Activated T-cell treated with anti-CD3 and anti-CD28 coated beads, Interleukin-2, amount 50 U/mL, for 72 hours (primary cell): ENCODE measurements at places on chromosomes 2 and 18. TPM values are rescaled to one million over a fixed set of nuclear protein-coding genes. Genes with fewer than 3 reads are reported as not detected.

DNA sequence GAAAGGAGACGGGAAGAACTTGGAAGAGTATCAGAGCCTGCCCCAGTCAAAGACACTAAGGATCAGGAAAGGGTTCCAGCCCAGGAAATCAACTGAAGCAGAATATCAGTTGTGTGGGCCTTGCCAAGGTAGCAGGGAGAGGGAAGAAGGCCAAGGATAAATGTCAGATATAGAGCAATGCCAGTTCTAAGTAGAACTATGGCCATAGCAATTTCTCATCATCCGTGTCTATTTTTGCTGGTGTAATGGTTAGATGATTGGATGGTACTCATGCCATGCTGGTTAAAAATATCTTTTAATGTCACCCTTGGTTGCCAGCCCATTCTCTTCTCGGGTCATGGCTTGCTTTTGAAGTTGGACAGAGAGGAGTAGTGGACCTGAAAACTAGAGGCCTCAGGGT is 41.9 kb downstream of the MAIP1 start:
- no peak overlapping the region for H3K27ac ChIP-seq
- H3K36me3 ChIP-seq = no peaks in the 10 kb centered on the region
- no peak overlapping the region for H3K4me3 ChIP-seq
- no peak for DNase-seq
- H3K27me3 ChIP-seq = no peaks in the 10 kb centered on the region

DNA sequence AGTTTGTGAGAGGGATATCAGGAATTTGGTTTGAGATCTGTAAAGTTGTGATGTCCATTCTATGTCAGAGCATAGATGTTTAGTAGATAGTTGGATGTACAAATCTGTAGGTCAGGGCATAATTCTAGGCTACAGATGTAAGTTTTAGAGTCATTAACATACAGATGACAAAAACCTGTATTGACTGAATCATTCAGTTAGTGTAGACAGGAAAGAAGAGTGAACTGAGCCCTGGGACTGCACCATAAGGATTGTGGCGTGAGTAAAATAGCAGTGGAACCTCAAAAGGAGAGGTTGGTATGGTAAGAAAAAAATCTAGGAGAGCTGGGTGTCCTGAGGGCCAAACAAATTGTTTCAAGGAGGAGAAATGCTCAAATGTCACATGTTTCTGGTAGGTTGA is 73.1 kb upstream of the RPRM start:
- no peaks in the 10 kb centered on the region for H3K4me1 ChIP-seq
- DNase-seq = no peak
- no peak overlapping the region for H3K27ac ChIP-seq
- no peak overlapping the region for H3K4me3 ChIP-seq
- H3K27me3 ChIP-seq = no peaks in the 10 kb centered on the region
- no peaks in the 10 kb centered on the region for H3K36me3 ChIP-seq

DNA sequence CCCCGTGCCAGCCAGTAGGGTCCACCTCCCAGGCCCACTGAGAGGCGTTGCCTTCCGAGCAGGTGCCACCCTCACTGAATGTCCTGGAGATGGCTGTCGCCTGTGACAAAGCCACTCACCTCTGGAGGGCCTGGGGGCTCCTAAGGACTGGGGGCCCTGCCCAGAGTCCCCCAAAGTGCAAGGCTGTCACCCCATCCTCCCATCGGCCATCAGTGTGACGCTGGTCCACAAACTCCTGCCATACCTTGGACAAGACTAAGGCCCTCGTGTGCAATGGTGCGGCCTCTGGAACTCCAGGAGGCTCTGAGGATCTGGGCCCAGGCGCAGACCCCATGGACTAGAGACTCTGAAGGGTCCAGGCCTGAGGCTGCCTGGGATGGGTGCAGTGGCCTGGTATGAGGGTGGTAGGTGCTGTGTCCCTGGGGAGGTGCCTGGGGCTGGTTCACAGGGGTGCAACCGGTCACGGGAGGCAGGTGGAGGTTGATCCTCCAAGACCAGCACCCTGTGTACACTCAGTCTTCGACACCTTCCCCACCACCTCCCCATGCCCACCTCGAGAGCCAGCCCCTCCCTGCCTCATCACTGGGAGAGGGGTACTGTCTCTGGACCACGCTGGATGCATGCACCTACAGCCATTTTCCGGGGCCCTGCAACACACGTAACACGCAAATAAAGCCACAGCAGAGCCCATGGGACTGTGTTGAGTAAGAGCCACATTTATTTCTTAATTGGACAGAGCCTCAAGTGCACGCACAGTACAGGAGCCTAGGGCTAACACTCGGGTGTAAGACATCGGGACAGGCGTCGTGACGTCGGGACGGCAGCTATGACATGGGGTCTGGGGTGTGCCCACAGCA is 21.6 kb downstream of the AQP12A start:
- H3K4me3 ChIP-seq = no peak overlapping the region
- peaks cover 4% of the 10 kb centered on the region for H3K27me3 ChIP-seq
- H3K27ac ChIP-seq = no peak overlapping the region
- DNase-seq = no peak
- no peaks in the 10 kb centered on the region for H3K36me3 ChIP-seq

DNA sequence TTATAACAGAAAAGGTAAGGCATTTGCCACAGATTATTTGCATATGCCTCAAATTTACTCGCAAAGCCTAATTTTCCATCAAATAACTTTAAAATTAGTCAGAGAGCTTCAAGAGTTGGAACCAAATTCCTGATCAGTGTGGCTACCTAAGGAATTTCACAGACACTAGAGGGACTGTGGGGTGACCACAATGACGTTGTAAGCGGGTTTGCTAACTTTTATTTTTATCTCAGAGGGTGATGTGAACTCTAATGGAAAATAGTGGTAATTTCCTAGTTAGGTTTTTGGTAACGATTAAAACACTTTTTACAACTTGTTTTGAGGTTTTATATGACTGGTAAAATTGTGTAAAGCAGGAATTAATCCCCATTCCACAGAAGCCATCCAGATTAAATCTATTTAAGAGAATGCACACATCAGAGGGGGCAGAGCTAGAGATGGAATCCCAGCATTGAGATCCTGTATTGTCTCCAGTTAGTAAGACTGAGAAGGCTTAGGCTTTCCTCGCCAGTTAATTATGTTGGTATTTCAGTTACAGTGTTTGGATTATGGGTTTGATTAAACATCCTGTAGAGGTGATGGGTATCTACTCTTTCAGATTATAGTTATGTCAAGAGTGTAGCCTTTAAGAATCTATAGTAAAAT is 129.0 kb downstream of the GPD2 start:
- no peaks in the 10 kb centered on the region for H3K27me3 ChIP-seq
- peaks cover 7% of the 10 kb centered on the region for H3K4me1 ChIP-seq
- H3K36me3 ChIP-seq = no peaks in the 10 kb centered on the region
- no peak overlapping the region for H3K4me3 ChIP-seq
- DNase-seq = no peak
- no peak overlapping the region for H3K27ac ChIP-seq

Gene MAPK4
- total RNA-seq = not detected

Gene ARHGAP25
- total RNA-seq = 49.5 TPM
